ENCODE measurements at places on chromosomes 4 and X.

GRCh38 chr4:165369522-165369921 is 9.3 kb upstream of the CPE start:
- DNase-seq, result no peak

GRCh38 chr4:168515222-168516011 is 18.6 kb downstream of the PALLD start:
- no peak for DNase-seq

GRCh38 chrX:23134136-23134535 is 134.4 kb downstream of the DDX53 start:
- DNase-seq, result no peak

- no peak for DNase-seq
Observed at GRCh38 chr4:52611030-52611555, 48.0 kb downstream of the USP46 start.

DNA sequence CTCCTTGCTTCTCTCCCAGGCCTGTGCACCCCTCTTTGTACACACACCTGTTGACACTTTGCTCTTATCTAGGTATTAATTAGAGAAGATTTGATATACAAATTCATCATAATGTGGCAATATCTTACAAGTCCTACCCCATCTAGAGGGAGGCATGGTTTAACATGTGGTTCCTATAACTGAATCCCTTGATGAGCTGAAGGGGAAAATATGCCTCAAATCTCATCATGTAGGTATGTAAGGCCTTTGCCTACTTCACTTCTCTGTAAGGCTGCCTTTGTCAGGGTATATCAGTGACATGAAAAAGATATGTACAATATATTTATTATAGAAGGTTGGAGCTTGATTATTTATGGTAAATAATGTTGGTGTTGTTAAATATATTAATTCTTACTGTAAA is 31.9 kb downstream of the HTR2C start:
- DNase-seq, result no peak

DNA sequence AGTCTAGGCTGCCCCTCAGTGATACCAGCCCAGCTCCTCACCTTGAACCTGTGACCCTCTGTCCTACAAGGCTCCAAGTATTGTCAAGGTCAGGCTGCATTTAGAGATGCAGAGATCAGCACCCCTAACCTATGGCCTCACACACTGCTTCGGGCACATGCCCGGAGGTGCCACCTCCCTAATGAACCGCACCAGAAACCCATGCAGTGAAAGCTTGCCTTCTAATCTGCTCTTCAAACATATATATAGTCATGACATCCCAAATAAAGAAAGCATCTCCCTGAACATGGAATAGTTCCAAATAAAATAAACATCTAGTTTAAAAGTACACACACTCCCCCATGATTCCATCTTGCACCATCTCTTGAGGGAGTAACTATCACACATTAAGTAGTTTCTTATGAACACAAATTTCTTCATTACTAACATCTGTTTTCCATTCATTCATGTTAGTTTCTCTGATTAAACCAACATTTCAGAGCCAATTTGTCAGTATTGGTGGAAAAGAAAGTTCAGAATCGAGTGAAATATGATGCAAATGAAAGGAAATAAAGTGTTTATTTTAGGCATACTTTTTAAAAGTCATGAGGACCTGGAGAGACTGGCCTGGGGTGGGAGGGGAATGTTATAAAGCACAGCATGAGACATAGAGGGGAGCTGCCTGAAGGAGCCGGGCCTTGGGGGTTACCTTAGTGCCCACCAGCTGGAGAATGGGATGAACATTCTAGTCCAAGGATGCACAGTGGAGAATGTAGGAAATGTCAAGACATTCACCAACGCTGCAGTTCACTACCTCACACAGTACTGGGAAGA is 19.2 kb downstream of the CC2D2A start:
- DNase-seq, result no peak

GRCh38 chr4:152992027-152992426 is 55.9 kb downstream of the FHDC1 start:
- DNase-seq, result no peak

- DNase-seq, result peak; percentile 61
Observed at GRCh38 chr4:173288296-173288695, 45.9 kb downstream of the HMGB2 start.

DNA sequence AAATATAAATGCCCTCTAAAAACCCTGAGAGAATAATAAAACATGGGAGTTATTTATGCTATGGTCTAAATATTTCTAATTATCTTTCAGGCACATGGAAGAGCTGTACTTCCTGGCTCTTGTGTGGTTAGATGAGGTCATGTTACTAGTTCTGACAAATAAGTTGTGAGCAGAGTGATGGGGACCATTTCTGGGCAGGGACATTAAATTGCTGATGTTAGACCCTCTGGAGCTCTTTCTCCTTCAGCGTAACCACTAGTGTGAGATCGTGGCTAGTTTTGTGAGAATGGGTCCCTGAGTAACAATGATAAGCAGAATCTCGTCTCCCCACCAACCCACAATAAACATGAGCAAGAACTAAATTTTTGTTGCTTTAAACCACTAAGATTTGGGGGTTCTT is 108.0 kb downstream of the MAML3 start:
- DNase-seq, result no peak

- DNase-seq, result no peak
Observed at GRCh38 chrX:109704563-109704962, 28.5 kb downstream of the ACSL4 start.

GRCh38 chr4:141654098-141654497 is 17.7 kb downstream of the IL15 start:
- no peak for DNase-seq

DNA sequence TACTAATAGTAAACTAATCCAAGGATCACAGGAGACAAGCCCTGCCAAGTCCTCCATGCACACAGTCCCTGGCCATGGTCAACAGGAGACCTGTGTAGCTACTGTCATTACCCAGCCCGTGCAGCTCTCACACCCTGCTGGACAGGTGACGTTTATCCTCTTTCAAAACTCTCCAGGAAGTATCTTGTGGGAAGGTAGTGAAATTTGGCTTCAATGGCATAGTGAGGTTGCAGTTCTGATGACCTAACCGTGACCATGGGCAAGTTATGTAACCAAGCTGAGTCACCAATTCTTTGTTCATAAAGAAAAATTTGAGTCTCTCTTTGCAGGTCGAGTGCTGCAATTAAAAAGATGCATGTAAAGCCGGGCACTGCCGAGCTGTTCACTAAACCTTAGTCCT is 11.3 kb upstream of the SLC2A9 start:
- no peak for DNase-seq

DNA sequence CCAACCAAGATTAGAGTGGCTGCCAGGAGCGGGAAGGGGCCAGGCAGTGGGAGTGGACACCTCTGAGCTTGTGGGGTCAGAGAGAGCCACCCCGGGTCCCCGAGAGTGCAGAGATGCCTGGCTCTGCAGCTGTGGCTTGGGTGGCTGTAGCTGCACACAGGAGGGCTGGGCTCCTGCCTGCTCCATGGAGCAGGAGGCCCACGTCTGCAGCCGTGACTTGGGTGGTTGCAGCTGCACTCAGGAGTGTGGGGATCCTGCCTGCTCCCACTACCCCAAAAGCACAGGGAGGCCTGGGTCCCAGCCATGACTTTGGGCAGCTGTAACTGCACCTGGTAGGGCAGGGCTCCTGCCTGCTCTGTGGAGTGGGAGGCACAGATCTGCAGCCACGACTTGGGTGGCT is 28.7 kb upstream of the DIPK2B start:
- no peak for DNase-seq

GRCh38 chr4:110196871-110197528 is 1.4 kb downstream of the ELOVL6 start:
- peak; percentile 58 for DNase-seq

GRCh38 chrX:45794995-45795337 is 594.3 kb upstream of the DIPK2B start:
- no peak for DNase-seq

DNA sequence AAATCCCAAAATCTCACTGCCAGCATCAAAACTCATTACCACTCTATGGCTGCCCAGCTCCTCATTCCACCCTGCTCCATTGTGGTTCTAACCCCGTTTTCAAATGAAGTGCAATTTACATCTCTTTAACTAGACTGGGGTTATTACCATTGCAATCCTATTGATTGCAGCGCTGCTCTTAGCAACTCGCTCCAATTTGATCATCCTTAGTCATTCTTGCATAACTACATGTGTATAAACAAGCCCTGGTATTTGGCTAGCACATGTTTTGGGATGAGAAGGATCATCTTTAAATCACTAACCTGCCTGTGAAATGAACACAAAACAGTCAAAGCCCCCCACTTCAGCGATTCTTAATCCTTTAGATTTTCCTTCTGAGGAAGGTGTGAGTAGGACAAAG is 340.1 kb upstream of the PPARGC1A start:
- DNase-seq, result no peak

- peak; percentile 38 for DNase-seq
Observed at GRCh38 chrX:39174772-39175417, 373.6 kb downstream of the MID1IP1 start.

GRCh38 chr4:7736436-7737267 is 203.0 kb downstream of the AFAP1 start:
- DNase-seq, result no peak

DNA sequence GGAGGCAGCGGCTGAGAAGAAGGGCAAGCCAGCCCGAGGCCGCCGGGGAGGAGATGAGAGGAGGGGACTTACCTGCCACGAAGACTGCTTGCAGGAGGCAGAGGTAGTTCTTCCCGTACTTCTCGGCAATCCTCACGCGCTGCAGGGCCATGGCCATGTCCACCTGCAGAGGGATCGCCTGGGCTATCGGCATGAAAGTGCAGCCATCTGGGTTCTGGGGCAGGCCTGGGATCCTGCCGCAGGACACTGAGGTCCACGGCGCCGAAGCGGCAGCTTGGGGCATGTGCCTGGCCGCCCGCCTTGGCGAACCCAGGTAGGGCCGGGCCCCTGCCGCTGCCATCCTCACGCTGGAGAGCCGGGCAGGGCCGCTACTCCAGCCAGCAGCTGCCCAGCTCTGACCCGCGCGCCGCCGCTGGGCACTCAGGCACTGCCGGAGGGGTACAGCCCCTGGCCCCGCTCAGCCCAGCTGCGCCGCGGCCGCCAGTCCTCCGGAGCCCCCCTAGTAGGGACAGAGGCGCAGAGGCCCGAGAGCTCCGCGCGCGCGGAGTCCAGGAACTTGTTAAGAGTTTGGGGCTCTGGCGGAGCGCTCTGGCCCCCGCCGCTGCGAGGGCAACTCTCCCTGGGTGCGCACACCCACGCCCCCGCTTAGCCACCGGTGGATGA is 16.0 kb downstream of the MCF2 start:
- DNase-seq, result no peak
